Type B pancreatic cell (in vitro differentiated cells): ENCODE measurements at places on chromosomes 6 and 20.

DNA sequence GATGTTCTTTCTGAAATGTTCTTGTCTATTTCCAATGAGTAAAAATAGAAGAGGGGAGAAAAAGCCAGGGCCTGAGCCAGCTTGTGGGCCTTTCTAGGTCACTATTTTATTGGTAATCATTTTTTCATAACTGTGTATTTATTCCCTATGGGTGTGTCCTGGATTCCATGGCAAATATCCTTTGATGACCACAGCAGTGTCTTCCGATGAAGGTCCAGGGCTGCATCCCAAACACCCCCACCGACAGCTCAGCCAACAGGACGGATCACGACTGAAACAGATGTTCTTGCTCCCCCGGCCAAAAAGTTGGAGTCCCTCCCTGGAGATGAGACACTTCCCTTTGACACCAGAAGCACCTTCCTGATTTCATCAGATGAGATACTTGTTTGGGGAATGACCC, 105.4 kb upstream of the PLEKHG1 start:
- no peak for DNase-seq

DNA sequence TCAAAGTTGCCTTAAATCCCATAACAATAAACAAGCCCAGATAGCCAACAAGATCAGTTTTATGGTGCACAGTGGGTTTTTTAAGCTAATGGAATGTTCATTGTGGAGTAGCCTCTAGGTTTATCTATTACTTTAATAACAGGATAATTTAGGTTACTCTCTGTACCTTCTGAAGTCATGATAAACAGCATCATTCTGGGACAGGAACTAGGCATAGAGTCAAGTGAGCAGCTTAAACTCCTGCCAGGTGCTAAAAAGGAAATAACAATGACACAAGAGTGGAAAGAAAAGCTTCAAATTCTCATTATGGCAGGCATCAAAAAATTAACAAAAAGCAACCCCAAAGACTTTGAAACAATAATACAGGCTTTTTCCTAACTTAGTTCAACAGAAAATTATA, 228.8 kb downstream of the HACE1 start:
- no peak for DNase-seq

DNA sequence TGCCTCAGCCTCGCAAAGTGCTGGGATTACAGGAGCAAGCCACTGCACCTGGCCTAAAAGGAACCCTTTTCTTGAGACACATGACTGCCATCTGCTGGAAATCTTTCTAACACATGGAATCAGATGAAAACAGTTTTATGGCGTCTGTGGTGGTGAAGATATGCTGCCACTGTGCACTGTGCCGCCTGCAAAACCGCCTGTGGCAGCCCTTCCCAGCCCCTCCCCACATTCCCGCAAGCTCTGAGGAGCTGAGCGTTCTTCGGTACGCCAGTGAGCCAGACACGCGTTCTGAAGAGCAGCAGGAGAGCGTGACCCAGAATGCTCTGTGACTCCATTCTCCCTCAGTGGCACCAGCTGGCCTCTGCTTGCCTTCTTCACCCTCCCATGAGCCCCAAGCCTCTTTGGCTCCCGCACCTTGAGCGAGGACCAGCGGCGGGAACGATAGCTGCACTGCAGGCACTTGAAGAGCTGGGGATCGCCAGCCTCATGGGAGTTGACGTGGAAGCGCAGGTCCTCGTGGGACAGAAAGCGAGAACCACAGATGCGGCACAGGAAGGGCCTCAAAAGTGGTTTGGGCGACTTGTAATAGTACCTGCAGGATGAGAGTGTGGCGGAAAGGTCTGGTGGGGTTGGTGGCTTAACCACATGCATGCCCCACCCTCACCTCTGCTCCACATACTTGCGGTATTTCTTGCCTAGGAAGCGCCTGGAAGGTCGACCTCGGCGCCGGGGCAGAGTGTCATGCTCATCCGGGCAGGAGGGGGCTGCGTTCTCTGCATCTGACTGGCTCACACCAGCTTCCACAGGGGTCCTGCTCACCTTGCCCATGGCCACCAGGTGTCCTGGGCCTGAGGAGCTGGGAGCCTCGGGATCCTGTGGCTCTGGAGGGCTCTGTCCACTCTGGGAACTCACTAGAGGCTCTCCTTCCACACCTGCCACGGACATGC, 8.7 kb downstream of the ZNF335 start:
- no peak for DNase-seq

DNA sequence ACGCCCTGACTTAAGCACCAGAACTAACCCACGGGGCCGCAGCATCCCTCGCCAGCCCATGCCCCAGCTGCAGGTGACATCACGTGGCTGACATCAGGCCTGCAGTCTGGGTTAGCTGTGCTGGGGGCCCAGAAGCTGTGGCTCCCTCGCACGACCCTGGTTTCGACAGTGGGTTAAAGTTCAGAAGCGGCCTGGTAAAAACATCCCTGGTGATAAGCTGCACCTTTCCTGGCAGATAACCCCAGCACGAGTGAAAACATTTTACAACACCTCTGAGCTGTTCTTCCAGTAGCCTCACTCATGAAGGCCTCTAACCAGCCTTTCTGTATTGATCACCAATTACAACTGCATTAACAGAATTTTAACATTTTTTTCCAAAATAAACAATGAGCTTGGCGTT, 136.4 kb upstream of the RREB1 start:
- no peak for DNase-seq

GRCh38 chr6:41080621-41081020, 7.8 kb downstream of the NFYA start:
- no peak for DNase-seq

GRCh38 chr6:83867527-83868161, 8.2 kb downstream of the CYB5R4 start:
- no peak for DNase-seq

GRCh38 chr20:14913896-14914620, 576.6 kb upstream of the FLRT3 start:
- DNase-seq, result no peak

DNA sequence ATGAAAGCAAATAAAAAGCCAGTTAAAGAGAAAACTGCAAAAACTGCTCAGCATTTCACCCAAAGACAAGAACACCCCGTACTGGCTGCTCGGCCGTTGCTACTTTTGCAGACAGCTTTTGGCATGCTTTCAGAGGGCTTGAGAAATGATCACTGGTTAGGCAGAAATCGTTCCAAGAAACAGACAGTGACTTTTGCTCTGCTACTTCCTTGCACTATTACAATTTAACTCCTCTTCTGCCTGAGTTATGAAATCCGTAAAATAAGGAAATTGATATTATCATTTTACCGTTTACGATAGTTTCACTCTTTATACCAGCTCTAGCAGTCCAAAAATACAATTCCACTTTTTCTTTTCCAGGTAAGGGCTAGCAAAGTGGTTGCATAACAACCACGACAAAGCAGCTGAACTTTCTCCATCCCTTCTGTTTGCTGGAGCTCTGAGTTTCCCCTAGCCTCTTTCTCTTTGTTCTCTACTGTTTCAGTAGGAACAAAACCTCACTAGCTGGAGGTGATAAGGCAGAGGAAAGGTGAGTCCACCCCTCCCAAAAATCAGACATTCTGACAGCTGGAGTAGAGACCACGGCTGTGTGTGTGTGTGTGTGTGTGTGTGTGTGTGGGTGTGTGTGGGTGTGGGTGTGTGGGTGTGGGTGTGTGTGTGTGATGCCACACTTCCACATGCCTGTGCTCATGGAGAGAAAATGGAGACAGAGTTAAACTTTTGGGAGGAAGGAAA, 191.8 kb upstream of the RREB1 start:
- DNase-seq, result no peak

GRCh38 chr20:33947709-33948295, 45.9 kb upstream of the RALY start:
- DNase-seq, result no peak

GRCh38 chr6:124613031-124613430, 349.2 kb upstream of the RNF217 start:
- no peak for DNase-seq

GRCh38 chr20:51631011-51631950, 88.8 kb upstream of the NFATC2 start:
- no peak for DNase-seq

- DNase-seq, result no peak
Observed at GRCh38 chr6:159908535-159908934, 17.7 kb downstream of the MAS1 start.

GRCh38 chr20:50932691-50933280, 1.5 kb upstream of the ADNP start:
- DNase-seq, result no peak

DNA sequence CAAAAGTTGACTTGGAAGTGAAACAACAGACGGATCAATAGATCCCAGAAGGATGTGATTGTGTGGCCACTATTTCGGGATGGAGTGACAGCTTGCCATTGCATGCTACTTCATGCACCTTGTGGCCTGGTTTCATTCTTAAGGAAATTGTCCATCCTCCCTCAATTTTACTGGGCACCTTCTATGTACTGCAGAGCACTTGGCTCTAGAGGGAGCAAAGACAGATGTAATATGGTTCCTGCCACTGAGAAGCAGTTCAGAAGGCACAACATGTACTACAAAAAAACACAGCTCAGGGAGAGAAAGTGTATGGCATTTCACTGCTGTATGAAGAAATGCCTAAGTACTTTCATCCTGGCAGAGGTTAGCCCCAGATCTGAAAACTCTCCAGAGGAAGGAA, 91.9 kb downstream of the FOXA2 start:
- DNase-seq, result no peak

DNA sequence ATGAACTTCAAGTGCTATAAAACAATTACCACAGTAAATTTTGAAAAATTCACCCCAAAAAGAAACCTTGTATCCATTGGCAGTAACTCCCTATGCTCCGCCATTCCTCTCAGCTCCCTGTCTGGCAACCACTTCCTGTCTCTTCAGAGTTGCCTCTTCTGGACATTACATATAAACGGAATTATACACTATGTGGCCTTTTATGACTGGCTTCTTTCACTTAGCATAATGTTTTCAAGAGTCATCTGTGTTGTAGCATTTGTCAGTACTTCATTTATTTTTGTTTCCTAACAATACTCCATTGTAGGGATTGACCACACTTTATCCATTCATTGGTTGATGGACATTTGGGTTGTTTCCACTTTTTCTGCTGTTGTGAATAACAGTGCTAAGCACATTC, 50.1 kb downstream of the CEP43 start:
- DNase-seq, result no peak

- DNase-seq, result no peak
Observed at GRCh38 chr6:52595000-52595795, 18.3 kb upstream of the TRAM2 start.

GRCh38 chr20:41443691-41444090, 77.1 kb upstream of the EMILIN3 start:
- no peak for DNase-seq

- peak; percentile 79 for DNase-seq
Observed at GRCh38 chr6:144285798-144286502, 815 bp downstream of the UTRN start.

- DNase-seq, result no peak
Observed at GRCh38 chr20:57985278-57985677, 243.2 kb downstream of the ANKRD60 start.

- DNase-seq, result no peak
Observed at GRCh38 chr6:89787660-89788328, 31.8 kb downstream of the MDN1 start.
